ENCODE measurements at places on chromosomes 5 and 9. TPM values are rescaled to one million over a fixed set of nuclear protein-coding genes. Genes with fewer than 3 reads are reported as not detected.

Gene HNRNPH1
- total RNA-seq: 221 TPM

GRCh38 chr5:72556351-72557166, 49.3 kb upstream of the ZNF366 start:
- peak; percentile 77 for DNase-seq

GRCh38 chr9:107423540-107423939, 66.0 kb downstream of the KLF4 start:
- DNase-seq: no peak

GRCh38 chr9:75935591-75935990, 45.1 kb downstream of the PCSK5 start:
- DNase-seq: no peak

DNA sequence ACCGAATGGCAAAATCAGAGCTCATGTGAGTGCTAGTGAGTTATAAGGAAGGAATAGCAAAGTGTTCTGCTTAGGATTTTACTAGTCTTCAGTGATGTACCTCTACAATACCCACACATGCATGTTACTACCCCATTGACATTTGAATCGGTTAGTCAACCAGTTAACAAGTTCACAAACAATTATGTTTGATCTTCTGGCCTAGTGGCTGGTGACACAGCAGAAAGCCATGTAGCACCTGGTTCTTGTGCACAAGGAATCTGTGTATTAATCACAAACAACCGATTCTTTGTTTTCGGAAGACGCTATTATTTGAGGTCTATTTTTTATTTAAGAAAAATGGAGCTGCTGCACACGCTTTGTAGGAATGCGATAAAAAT, 41.9 kb downstream of the NTRK2 start:
- DNase-seq: no peak

Gene SLC6A7
- total RNA-seq: not detected

Gene RETREG1
- total RNA-seq: 272 TPM

Gene RAB24
- 21.2 TPM for total RNA-seq

- no peak for DNase-seq
Observed at GRCh38 chr5:129963359-129963758, 59.1 kb downstream of the CHSY3 start.

DNA sequence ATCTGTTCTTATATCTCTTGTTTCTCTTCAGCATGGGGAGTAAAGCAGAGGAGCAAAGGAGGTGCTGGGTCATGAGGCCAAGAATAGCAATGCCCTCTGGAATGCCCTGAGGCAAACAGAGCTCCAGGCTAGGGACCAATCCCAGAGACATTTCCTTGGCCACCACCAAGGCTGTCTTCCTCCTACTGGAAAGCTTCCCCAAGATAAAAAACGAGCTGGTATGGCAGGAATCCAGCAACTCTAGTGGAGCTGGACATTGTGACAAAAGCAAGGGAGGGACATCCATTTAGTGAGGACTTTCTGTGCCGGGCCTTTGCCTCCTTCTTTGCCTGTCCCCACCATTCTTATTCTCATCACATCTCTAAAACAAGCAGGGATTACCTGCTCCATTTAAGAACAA, 161.6 kb downstream of the ASTN2 start:
- no peak for DNase-seq

GRCh38 chr5:174282391-174282790, 236.9 kb downstream of the NSG2 start:
- DNase-seq: no peak

- no peak for DNase-seq
Observed at GRCh38 chr9:89597711-89598362, 7.0 kb upstream of the GADD45G start.

- DNase-seq: no peak
Observed at GRCh38 chr5:111308951-111309350, 84.8 kb downstream of the CAMK4 start.

DNA sequence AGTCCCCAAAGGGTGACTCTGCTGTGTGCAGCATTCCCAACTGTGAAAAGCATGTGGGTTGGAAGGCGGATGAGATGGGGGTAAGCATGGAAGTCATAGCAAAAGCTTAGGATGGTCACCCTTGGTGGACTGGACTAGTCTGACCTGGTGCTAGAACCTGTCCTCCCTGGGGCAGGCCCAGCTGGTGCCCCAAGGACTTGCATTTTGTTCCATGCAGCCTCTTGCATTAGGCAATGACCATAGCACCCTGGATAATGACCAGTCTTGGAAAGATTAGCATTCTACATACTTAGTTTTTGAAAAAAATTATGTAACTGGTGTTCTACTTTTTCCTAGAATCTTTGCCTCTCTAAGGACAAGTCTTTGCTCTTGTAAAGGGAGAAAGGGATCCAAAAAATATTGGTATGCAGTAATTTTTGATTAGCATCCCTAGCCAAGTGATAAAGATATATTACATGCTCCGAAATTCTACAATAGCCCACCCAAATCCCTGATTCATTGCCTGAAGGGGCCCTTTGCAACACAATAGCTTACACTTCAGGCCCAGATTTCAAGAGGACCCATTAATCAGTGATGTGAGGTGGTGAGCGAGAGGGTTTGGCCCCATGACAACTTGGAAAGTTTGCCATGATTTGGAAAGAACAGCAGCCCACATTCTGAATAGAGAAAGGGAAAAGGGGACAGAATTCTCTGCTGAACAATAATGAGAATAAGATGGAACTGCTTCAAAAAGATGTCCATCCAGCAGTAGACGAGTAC, 93.3 kb upstream of the CD180 start:
- peak; percentile 63 for DNase-seq

DNA sequence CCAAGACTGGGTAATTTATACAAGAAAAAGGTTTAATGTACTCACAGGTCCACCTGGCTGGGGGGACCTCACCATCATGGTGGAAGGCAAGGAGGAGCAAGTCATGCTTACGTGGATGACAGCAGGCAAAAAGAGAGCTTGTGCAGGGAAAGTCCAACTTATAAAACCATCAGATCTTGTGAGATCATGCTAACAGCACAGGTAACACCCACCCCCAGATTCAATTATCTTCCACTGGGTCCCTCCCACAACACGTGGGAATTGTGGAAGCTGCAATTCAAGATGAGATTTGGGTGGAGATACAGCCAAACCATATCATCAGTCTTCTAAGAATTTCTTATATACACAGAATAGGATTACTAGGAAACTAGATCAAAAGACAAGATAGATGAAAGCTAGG, 555.6 kb downstream of the PRR16 start:
- no peak for DNase-seq

Measured in Right ventricle myocardium superior (tissue), 1 donor.